ENCODE measurements at places on chromosomes 13 and 19.

DNA sequence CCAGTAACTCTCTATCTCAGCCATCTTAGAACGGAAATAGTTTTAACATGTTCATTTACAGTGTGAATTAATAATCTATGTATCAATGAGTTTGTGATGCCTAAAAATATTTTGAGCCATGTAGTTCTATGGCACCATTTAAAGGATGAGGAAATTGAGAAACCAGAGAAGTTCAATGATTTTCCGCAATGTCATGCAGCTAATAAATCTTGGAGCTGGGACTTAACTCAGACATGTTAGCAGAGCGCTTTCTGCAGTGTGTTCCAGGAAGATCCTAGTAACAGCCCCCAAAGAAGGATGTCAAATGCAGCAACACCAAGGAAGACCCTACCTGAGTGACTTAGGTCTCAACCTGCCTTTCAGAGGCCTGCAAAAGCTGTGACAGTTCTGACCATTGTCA lies 99.3 kb upstream of the RAP2A start:
- DNase-seq = no peak

DNA sequence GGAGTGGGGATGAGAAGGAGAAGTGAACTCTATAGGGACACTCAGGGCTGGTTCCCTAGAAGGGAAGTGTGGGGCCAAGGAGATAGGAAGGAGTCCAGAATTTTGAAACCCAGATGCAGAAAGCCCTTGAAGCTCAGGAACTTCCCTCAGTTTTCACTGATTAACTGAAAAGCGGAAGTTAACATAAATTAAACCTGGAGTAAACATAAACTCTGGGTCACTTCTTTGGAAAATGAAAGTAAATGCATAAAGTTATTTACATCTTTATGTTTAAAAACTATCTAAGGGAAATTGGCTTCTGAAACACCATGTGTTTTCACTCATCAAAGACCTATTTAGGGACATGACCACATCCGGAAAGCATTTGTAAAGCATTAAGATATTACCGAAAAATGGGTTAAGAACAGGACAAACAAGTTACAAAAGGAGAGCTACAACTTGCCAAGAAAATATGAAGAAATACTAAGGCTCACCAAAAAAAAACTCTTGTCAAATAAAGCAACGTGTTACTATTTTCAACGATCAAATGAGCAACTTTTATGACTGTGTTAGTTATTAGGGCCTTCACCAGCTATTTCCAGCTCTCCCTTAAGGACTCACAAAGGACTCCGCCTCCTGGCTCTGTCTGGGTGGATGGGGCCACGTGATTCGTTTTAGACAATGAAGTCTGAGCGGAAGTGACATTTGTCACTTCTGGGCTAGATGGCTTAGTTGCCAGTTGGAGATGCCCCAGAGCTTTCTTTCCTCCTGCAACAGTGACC lies 439.1 kb upstream of the ZNF507 start:
- no peak for DNase-seq

GRCh38 chr13:56850852-56851251 lies 289.9 kb upstream of the PRR20A start:
- no peak for DNase-seq

- DNase-seq = no peak
Observed at GRCh38 chr19:32682317-32682716, 6.7 kb downstream of the RGS9BP start.

Measured in HuH-7.5 (cell line).